ENCODE measurements at places on chromosomes 1 and 21.
A peak's percentile ranks its signal among the peaks of the same experiment; 100 is the strongest.

DNA sequence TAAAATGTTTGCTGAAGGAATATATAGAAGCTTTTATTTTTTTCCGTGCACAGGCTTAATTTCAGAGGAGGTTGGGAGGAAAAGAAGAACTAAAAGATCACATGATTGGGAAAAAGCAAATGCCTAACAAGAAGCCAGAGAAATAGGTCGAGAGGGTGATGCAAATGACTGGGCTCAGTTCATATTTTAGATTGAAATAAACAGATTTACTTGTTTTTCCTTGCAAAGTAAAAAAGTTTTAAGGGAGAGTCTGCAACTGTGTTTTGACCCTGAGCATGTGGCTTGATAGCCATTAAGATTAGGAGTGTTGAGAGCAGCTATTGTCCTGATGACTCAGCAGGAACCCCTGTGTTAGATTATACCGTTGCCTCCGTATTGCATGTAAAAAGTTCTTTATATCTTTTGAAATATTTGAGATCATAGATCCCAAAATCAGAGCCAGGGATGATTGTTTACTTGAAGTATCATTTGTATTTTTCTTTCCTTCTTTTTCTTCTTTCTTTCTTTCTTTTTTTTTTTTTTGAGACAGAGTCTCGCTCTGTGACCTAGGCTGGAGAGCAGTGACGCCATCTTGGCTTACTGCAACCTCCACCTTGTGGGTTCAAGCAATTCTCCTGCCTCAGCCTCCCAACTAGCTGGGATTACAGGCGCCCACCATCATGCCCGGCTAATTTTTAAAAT lies 20.2 kb downstream of the CLIC4 start:
- DNase-seq, result no peak

GRCh38 chr21:17343055-17343454 lies 169.8 kb upstream of the CXADR start:
- no peak for DNase-seq

- no peak for DNase-seq
These were observed 137.0 kb downstream of the DENND1B start for GRCh38 chr1:197638316-197638715.

GRCh38 chr1:32500387-32501209 lies 35.7 kb downstream of the ZBTB8B start:
- DNase-seq, result peak; percentile 79

DNA sequence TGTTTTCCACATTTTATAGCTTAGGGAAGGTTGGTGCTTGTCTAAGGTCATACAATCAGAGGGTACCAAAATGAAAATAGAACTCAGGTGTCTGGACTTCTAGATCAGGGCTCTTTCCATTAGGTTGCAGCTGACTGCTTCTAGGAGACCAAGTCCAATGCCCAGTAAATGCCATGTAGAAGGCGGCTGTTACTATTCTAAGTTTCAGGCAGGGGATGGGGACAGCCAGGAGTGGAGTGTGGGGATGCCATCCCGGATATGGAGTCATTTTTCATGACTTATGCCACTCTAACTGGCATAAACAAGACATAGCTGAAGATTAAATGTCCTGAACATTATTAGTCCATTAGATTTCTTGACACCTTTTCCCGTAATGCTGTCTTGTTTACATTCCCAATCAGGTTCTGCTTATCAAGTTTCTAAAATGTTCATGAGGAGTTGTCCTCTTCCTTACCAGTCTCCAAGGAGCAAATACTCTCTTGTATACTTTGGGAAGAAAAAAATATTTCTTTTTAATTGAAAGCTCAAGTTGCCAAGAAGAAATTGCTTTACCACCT lies 31.5 kb downstream of the XCL1 start:
- no peak for DNase-seq

DNA sequence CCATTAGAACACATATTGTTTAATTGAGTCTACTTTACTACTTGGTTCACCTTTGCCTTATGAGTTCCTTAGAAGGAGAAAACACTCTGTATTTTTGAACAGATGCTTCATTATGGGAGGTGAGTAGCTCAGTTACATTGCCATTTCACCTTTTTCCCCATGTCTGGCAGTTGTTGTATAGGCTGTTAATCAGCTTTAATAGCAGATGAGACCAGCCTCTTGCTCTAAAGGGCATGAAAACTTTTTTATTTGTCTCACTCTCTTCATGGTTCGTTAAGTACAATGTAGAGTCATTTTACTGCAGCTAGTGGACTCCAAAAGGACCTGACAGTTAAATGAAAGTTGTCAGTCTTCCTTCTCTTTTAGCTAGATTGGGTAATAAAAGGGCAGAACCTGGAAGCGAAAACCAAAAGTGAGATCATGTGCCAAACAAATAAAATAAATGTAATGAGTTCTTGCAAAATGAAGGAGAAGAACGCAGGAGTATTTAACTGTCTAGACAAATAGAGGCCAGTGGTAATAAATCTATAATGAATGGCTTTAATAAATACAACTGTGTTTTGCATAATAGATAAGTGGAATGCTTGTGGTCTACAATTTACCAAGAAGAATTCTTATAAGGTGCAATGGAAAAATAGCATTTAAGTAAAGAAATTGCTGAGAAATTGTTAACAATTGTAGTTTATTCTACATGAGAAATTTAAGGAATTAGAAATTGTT lies 180.0 kb upstream of the NEGR1 start:
- DNase-seq, result no peak

- no peak for DNase-seq
These were observed 31.2 kb downstream of the C1orf141 start for GRCh38 chr1:67103548-67103947.

- DNase-seq, result no peak
These were observed 38.5 kb upstream of the ENAH start for GRCh38 chr1:225691377-225691776.

DNA sequence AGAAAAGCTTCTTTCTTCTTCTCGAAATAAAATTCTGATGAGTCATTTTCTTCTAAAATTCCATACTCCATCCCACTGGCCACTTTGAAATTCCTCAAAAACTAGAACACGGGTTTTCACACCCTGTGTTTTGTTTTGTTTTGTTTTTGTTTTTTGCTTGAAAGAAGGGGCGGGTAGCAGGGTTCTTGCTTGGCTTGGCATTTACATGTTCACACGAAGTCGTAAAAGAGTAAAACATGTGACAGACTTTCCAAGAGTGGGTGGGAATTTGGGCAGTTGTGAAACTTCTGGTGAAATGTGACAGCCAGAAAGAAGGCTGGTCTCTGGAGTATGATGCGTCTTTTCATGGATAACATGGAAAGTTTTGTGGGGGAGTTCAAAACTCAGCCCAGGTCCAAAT lies 47.1 kb upstream of the FMN2 start:
- no peak for DNase-seq

- no peak for DNase-seq
These were observed 87.4 kb downstream of the CRB1 start for GRCh38 chr1:197355248-197355995.

DNA sequence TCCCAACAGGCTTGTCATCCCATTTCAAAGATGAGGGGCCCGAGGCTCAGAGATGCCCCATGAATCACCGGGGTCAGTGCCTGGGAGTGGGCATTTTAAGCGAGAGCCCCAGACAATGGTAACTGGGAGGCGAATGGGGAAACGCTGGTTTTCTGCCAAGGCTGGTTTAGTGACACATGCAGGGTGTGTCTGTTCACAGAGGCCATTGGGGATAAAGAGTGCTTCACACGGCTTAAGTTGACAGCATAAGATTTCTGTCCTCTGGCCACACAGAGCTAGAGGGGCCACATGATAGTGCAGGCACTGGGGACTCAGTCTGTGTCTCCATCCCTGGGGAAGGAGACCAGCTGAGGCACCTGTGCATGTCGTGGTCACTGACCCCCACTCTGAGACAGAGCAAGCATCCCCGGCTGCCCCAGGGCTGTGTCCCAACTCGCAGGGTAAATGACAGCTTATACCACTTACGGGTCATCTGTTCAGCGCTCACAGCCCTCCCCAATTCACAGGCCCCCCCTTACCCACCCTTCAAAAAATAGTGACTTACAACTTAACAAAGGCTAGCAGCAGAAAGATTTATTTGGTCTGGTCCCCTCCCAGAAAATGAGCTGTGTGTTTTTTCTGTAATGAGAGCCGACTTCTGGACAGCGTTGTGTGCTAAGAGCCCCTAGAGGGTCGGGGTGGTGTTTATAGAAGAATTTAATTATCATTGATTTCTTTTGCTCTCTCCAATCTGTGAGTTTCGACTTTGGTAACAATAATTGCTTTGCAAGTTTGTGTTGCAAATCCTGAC lies 34.9 kb upstream of the ARHGEF16 start:
- no peak for DNase-seq

- no peak for DNase-seq
These were observed 421.2 kb upstream of the ZRANB2 start for GRCh38 chr1:71502006-71502405.

Data from GDM1 (cell line).